Calu3 (cell line): ENCODE measurements at places on chromosomes 7 and 10. TPM values are rescaled to one million over a fixed set of nuclear protein-coding genes. Genes with fewer than 3 reads are reported as not detected.
A peak's percentile ranks its signal among the peaks of the same experiment; 100 is the strongest.

EN2 gene
- total RNA-seq, result 3.2 TPM in 2 replicates

MICU1 gene
- total RNA-seq, result 89.1 and 89.4 TPM in 2 replicates

PLCE1 gene
- 1.8 and 3.2 TPM in 2 replicates for total RNA-seq

SCART1 gene
- 1.8 and 2.2 TPM in 2 replicates for total RNA-seq

GTF2IRD1 gene
- total RNA-seq, result 29.2 and 31.1 TPM in 2 replicates

PLEKHS1 gene
- 5.9 and 13.8 TPM in 2 replicates for total RNA-seq

SLC29A3 gene
- 5.9 and 7.7 TPM in 2 replicates for total RNA-seq

PPP1R3A gene
- not detected in 2 replicates for total RNA-seq

RBP4 gene
- total RNA-seq, result 1.5 and 2.6 TPM in 2 replicates

CALCR gene
- total RNA-seq, result not detected in 2 replicates

ARHGAP21 gene
- 67.0 and 67.5 TPM in 2 replicates for total RNA-seq

- H3K36me3 ChIP-seq, result no peaks in the 10 kb centered on the region
- no peak overlapping the region for H3K27ac ChIP-seq
- DNase-seq, result no peak
- H3K4me1 ChIP-seq, result no peaks in the 10 kb centered on the region
These were observed 20.3 kb downstream of the THSD7A start for GRCh38 chr7:11811709-11812108.

DNA sequence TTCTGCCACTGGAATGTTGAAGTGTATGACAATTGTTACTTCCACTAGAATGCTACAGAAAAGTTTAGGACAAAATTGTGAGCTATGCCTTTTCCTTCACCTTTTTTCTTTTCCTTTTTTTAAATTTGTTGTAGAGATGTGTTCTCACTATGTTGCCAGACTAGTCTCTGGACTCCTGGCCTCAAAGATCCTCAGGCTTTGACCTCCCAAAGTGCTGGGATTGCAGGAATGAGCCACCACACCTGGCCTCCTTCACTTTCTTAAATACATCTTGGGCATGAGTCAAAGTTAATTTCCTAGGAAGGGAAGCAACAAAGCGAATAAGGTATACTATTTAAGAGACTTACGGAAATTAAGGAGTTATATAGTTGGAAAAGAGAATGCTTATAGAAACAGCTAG lies 2.7 kb upstream of the SNX13 start:
- DNase-seq, result no peak
- peaks cover 29% of the 10 kb centered on the region for H3K36me3 ChIP-seq
- H3K27ac ChIP-seq, result no peak overlapping the region

DNA sequence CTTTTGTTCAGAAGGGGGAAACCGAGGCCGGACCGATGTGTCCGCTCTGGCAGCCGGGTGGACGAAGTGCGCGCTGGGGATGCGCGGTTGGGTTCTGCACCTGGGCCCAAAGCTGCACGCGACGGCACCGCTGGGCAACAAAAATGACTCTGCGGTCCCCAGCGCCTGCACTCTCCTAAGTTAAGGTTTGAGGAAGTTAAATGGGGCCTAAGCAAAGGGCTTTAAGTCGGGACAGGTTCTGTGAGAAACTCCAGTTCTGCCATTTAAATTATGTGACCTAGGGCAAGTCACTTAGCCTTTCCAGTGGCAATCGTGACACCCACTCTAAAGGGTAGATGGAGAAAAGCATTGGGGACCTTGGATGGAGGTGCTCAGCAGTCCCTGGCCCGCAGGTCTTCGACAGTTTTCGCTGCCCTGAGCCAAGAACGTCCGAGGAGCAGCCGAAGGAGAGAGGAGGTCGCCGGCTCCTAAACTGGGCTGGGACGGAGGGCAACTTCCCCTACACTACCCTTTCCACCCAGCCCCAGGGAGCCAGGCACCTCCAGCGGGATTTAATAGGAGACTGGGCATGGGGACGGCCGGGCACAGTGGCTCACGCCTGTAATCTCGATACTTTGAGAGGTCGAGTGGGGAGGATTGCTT lies 534 bp upstream of the ACBD5 start:
- DNase-seq, result no peak
- peak overlapping the region; percentile 86 for H3K4me3 ChIP-seq

DNA sequence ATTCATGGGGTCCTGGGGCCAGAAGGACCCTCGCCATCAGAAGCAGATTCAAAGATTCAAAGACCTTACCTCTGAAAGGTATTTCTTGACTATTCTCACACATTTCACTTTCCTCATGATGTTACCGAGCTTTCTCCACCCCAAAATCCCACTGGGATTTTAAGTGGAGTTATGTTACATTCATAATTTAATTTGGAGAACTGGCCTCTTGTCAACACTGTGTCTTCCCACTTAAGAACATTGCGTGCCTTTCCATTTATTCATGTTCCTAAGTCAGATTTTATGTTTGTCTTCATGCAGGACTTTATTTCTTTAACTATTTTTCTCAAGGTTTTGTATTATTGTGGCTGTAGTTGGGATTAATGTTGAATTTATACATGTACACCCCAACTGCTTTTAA lies 123.5 kb upstream of the BMPER start:
- no peak for DNase-seq
- peaks cover 58% of the 10 kb centered on the region for H3K27me3 ChIP-seq
- H3K4me1 ChIP-seq, result no peaks in the 10 kb centered on the region

DNA sequence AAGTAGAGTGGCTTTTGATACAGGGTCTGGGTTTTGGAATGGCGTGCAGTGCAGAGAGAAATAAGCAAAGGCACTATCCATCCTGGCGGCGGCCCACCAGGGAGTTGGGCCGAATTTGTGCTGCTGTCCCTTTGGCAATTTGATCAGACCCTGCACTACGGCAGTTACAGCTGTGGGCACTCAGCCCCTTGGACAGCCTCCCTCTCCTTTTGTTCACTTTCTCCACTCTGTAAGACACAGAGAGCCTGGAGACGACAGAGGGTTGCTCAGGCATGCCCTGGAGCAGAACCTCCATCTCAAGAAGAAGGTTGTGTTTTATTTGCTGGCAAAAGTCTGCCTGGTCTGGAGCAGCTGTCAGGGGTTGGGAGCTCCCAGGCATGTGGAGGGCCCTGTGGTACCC lies 55.8 kb downstream of the LHPP start:
- H3K4me3 ChIP-seq, result no peak overlapping the region
- H3K36me3 ChIP-seq, result no peaks in the 10 kb centered on the region
- H3K27ac ChIP-seq, result no peak overlapping the region
- DNase-seq, result no peak
- H3K27me3 ChIP-seq, result no peaks in the 10 kb centered on the region

DNA sequence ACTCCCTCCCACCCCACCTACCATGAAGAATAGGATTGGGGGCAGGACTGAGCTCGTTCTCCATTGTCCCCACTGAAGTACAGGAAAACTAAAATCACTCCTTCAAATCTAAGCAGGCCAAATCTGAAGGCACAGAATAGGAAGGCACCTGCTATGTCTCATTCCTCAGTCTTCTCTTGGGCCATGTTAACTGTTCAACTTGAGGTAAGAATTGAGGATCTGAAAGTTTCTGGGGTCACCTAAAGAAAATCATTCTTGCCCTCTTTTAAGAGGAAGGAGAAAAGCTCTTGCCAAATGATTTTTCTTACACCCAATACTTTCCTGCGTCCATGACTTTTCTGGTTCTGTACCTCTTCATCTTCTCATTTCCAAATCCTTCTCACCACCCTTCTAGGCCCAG lies 4.9 kb downstream of the CPN1 start:
- H3K27me3 ChIP-seq, result peaks cover 49% of the 10 kb centered on the region
- no peaks in the 10 kb centered on the region for H3K4me1 ChIP-seq
- H3K27ac ChIP-seq, result no peak overlapping the region
- no peak overlapping the region for H3K4me3 ChIP-seq
- no peak for DNase-seq

DNA sequence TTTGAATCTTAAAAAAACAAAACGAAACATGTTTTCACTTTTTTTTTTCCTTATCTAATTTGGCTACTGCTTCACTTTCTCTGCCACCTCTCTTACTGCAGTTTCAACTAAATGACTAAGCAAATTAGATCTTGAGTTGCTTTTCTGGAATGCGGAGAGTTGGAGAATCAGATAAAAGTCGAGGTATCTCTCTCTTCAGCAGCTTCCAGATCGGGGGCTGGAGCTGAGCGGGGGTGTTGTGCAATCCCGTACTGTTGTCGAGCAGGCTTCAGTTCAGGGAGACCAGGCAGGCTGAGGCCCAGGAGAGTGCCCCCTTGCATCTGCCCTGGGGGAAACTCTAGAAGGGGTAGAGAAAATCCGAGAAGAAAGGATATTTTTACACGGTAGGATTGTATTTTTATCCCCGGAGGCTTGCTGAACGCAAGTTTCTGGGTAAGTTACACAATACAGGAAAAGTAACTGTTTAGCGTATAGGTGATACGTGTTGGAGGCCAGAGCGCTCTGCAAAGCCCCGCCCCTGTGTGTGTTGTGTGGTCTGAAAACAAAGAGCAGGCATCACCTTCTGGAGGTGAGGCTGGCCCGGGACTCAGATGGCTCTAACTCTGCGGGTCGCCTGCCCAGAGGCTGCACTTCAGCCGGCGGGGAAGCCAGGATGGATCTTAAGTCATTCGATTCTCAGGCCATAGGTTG lies 116.6 kb downstream of the KLF6 start:
- peak; percentile 73 for DNase-seq
- H3K27ac ChIP-seq, result peak overlapping the region; percentile 96
- no peaks in the 10 kb centered on the region for H3K27me3 ChIP-seq
- peak overlapping the region; percentile 70 for H3K4me3 ChIP-seq

DNA sequence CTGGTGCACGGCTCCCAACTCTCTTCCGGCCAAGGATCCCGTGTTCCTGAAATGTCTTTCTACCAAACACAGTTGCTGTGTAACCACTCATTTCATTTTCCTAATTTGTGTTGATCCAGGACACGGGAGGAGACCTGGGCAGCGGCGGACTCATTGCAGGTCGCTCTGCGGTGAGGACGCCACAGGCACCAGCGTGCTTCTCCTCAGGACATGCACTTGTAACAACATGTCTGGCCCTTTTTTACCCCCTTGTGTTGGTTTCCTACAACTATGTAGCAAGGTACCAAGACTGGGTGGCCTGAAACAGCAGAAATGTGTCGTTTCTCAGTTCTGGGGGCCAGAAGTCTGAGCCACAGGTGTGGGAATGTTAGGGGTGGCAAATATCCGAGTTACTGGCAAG lies 18.2 kb downstream of the CALML5 start:
- H3K27me3 ChIP-seq, result no peaks in the 10 kb centered on the region
- no peak for DNase-seq
- no peaks in the 10 kb centered on the region for H3K36me3 ChIP-seq
- no peak overlapping the region for H3K27ac ChIP-seq
- H3K4me3 ChIP-seq, result no peak overlapping the region

- peaks cover 30% of the 10 kb centered on the region for H3K4me1 ChIP-seq
- H3K4me3 ChIP-seq, result no peak overlapping the region
- H3K27me3 ChIP-seq, result no peaks in the 10 kb centered on the region
- H3K27ac ChIP-seq, result no peak overlapping the region
- no peak for DNase-seq
These were observed 4.5 kb upstream of the ZNF438 start for GRCh38 chr10:31036209-31036608.

- no peak overlapping the region for H3K4me3 ChIP-seq
- peak overlapping the region; percentile 10 for H3K27ac ChIP-seq
- no peaks in the 10 kb centered on the region for H3K27me3 ChIP-seq
- H3K4me1 ChIP-seq, result peaks cover 9% of the 10 kb centered on the region
These were observed 328.2 kb upstream of the LRRN3 start for GRCh38 chr7:110762546-110763225.

DNA sequence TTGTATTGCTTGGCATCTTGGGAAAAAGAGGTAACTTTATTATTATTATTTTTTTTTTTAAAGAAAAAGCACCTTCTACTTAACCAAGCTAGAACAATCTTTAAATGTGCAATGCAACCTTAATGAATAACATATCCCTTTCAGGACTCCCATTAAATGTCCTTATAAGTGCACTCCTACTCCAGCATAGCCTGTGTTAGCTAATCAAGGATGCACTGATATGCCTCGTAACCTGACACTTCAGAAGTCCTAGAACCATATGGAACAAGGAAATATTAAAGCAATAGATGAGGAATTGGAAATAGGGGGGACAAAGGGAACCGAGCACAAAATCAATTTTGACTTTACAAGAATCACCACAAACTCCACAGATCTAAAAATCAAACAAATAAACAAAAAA lies 522.4 kb downstream of the PARD3 start:
- no peaks in the 10 kb centered on the region for H3K27me3 ChIP-seq
- H3K27ac ChIP-seq, result no peak overlapping the region
- no peak overlapping the region for H3K4me3 ChIP-seq

- H3K27me3 ChIP-seq, result no peaks in the 10 kb centered on the region
- no peak for DNase-seq
These were observed 130.6 kb downstream of the MPP7 start for GRCh38 chr10:28172223-28172610.

DNA sequence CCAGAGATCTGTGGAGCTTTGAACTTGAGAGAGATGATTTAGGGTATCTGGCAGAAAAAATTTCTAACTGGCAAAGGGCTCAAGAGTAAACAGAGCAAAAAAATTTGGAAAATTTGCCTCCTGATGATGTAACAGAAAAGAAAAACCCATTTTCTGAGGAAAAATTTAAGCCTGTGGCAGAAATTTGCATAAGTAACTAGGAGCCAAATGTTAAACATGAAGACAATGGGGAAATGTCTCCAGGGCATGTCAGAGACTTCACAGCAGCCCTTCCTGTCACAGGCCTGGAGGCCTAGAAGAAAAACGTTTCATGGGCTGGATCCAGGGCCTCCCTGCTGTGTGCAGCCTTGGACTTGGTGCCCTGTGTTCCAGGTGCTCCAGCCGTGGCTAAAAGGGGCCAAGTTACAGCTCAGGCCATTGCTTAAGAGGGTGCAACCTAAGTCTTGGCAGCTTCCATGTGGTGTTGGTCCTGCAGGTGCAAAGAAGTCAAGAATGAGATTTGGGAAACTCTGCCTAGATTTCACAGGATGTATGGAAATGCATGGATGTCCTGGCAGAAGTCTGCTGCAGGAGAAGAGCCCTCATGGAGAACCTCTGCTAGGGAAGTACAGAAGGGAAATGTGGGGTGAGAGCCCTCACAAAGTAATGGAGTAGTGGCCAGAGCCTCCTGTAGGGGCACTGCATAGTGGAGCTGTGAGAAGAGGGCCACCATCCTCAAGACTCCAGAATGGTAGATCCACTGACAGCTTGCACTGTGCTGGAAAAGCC lies 8.1 kb downstream of the SEMA3D start:
- no peak overlapping the region for H3K27ac ChIP-seq
- no peaks in the 10 kb centered on the region for H3K27me3 ChIP-seq
- no peaks in the 10 kb centered on the region for H3K4me1 ChIP-seq
- DNase-seq, result no peak
- no peaks in the 10 kb centered on the region for H3K36me3 ChIP-seq

DNA sequence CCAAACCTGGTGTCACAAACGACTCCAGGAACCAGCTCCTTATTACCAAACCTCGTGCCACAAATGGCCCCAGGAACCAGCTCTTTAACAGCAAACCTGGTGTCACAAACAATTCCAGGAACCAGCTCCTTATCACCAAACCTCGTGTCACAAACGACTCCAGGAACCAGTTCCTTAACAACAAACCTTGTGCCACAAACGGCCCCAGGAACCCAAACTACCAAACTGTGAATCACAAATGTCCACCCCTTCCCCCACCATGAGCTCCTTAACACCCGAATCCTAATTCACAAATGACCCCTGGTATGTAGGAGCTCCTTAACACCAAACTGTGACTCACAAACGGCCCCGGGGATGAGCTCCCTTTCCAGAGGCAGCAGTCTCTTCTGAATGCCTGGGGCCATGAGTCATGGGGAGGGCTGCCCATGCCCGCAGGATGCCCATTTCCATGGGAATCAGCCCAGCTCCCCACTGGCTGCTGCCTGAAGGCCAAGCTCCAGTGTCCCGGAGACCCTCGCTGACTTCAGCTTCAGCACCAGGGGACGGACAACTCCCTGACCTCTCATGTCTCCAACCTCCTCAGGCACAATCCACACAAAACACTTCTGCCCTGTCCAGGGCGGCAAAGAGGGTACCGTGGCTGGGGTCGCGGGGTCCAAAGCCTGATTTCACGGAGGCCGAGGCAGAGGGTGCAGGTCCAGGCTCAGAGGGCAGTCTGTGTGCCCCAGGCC lies 213.1 kb downstream of the ELFN1 start:
- peaks cover 12% of the 10 kb centered on the region for H3K36me3 ChIP-seq
- peak overlapping the region; percentile 67 for H3K27ac ChIP-seq
- peaks cover 11% of the 10 kb centered on the region for H3K4me1 ChIP-seq
